ENCODE measurements at places on chromosomes 5 and 9.

DNA sequence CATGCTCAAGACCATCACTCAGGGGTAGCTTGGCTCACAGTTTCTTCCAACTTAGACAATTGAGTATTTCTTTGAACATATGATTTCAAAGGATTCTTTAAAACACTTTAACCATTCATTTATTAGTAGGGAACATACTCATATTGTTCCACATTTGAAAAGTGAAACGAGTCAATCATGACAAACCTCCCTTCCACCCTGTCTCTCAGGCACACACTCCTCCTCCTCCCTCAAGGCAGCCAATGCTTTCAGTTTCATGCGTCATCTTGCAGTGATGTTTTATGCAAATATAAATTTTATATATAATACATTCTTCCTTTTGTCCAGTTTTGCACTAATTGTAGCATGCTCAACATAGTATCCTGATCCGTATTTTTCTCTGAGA is 126.0 kb upstream of the BOD1 start:
- no peak for DNase-seq

- DNase-seq = no peak
These were observed 71.7 kb downstream of the KCNT1 start for GRCh38 chr9:135773530-135774238.

GRCh38 chr9:115132648-115133047 is 14.7 kb upstream of the TNC start:
- DNase-seq = no peak

- DNase-seq = no peak
These were observed 16.5 kb downstream of the ZNF462 start for GRCh38 chr9:106879439-106879882.

All from CD4-positive, alpha-beta T cell treated with Interleukin-17A for 4 hours (primary cell).